ENCODE measurements at places on chromosomes 1 and 21.

DNA sequence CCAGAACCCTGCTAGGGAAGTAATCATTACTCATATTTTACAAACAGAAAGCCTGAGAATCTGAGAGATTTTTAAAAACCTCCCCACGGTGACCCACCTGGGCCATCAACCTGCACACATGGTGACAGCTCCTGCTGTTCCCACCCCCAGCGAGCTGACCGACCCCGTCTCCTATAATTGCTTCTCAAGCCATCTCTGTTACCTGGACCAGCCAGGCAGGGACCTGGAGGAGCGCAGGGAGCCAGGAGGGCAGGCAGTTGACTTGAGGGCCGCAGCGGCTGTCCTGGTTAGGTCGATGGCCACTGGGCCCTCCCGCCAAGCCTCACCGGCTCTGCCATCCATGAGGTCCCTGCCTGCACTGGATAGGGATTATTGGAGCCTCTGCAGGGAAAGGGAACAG lies 7.7 kb downstream of the TFF2 start:
- no peak for DNase-seq

DNA sequence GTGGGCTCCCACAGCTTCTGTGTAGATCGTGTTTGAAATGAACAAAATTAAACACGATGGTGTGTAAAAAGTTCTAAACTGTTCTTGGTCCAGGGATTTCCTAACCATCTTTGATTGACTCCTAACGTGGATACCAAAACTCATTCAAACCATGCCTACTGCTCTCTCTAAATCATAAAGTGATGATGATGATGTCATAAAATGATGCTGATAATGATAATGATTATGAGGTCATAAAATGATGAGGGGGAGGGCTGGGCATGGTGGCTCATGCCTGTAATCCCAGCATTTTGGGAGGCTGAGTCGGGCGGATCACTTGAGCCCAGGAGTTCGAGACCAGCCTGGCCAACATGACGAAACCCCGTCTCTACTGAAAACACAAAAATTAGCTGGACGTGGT lies 133.3 kb upstream of the COA6 start:
- DNase-seq = no peak

DNA sequence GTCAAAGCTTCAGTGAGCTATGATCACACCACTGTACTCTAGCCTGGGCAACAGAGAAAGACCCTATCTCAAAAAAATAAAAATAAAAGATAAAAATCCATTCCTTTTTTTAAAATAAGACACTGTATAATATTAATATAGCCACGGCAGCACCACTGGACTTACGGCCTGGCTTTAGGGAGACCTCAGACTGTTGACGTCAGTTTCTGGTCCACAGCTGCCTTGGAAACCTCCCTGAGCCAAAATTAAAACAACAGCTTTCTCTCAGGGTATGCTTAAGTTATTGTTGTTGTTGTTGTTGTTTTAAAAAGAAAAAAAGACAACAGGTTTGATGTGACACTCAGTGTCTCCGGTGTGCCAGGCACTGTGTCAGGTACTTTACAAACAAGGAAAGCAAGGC lies 42.0 kb downstream of the CAPZB start:
- DNase-seq = no peak

GRCh38 chr1:228936881-228937280 lies 201.6 kb downstream of the RHOU start:
- no peak for DNase-seq

DNA sequence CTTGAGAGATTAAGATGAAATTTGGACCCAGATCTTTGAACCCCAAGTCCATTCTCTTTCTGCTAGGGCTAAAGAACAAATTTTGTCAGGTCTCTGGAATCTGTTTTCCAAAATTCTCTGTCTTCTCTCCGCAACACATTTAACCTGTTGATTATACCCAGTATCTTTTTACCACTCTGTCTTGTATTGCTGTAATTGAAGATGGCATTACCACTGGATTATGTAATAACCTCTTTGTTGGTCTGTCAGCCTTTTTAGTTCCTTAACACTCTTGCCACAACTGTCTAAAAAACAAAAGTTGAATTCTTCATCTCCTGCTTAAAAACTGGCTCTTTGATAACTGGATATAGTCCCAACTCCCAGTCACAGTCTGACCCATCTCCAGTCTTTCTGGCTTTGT lies 3.0 kb downstream of the SRP9 start:
- no peak for DNase-seq
